AG04449 (cell line): ENCODE measurements at places on chromosomes 5 and 9.

GRCh38 chr5:154712518-154713437 lies 42.4 kb upstream of the LARP1 start:
- no peak for DNase-seq

GRCh38 chr5:71907608-71908145 lies 188.6 kb downstream of the CARTPT start:
- DNase-seq: no peak

GRCh38 chr5:548256-548655 lies 24.0 kb upstream of the SLC9A3 start:
- DNase-seq: no peak

DNA sequence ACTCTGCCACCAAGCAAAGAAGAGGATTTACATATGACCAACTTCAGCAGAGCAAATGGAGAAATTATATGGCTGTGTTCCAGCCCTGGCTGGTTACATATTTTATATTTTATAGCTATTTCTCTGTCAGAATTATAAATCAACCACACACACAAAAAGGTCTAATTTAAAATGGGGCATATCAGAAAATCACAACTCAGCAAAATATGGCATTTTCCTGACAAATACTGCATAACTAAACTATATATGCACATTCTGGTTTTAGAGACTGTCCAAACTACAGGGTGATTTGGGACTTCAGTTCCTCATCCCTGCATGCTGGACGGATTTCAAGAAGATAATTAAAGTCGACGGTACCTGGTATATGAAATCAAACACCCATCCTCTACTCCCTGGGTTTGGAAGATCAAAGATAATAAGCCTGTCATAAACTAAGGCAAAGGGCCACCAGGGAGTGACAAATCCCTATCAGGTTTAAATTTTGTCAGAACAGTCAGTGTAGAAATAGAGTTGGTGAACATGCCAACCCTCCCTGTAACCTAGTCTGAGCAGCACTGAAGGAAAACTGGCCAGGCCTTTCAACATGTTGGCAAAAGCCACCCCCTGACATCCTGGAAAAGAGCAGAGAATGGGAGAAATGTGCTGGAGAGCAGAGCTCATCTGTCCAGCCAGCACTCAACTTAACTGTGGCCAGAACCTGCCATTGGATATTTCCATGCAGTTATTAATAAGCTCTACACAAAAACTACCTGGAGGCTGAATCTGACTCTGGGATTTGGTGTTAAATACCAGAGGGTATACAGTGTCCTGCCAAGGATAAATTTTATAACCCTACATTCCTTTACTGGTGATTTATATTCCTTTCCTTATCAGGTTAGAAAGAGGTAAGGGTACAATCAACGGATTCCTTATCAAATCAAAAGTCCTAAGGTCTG lies 235.7 kb downstream of the ENC1 start:
- DNase-seq: no peak

DNA sequence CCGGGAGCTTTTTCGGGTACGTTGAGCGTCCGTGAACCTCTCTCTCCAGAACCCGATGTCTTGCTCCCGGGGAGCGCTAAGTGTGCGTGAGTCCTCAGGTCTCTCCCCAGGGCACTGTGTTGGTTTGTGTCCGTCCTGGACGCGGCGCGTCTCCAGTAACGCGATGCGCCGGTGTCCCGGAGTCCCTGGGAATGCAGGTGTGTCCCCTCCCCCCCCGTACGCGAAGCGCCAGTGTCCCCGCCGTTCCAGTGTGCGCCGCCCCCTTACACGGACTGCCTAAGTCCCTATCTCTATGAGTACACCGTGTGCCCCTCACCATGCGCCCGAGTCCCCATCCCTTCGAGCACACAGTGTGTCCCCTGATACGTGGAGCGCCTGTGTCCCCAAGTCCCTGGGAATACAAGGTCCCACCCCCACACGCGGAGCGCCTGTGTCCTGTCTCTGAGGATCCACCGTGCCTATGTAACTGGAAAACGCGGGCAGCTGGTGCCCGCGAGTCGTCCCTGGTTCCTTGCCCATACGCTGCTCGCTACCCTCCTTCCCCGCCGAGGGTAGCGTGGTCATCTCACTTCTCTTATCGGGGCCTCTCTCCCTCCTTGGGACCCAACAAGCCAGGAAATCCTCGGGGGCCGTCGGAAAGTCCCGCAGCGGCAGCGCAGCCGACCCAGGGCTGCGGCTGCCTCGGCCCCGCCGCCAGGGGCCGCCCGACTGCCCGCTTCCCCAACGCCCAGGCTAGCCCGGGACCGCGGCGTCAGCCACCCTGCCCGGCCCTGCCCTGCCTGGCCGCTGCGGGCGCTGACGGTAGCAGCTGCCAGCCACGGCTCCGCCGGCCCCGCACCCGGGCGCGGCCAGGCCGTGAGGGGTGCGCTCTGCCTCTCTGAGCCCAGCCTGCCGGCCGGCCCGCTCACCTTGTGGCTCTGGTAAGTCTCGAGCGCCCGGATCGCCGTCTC lies 709 bp downstream of the ELL2 start:
- DNase-seq: no peak

DNA sequence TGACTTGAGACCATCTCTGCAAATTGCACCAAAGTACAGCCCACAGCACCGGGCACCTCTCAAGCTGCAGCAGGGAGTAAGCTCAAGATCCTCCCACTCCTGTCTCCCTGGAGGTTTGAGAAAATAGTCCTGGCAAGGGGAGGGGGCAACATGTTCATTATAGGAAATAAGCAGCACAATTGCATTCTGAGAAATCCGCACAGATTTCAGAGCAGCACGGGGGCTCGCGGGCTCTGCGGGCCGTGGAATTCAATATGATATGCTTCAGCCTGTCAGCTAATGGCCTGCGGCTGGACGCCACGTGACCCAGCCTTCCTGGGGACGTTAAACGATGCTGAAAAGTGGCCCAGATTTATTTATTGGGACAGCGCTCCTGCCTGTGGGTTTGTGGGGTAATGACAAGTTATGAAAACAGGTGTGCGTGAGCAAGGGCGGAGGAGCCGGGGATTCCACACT lies 156.4 kb downstream of the DAB2IP start:
- DNase-seq: no peak

- DNase-seq: no peak
Observed at GRCh38 chr9:111148052-111149017, 110.1 kb upstream of the LPAR1 start.

- no peak for DNase-seq
Observed at GRCh38 chr5:124030043-124030491, 518.1 kb downstream of the CSNK1G3 start.

DNA sequence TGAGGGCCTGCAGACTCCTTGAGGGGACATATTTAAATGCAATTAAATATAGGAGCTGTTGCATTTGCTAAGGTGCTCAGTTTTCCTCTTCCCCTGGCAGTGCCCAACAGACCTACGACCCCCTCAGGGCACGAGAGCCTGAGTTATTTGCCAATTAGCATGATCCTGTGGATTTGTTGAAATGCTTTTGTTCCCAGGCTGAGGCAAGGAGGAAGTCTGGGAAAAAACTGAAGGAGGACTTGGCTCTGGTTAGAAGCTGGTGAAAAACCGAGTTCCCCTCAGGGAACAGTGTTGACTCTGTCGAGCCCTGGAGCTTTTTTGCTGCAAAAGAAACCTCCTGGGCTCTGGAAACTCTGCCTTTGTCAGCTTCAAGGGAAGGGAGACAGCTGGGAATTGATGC lies 103.6 kb upstream of the SHB start:
- DNase-seq: no peak

- DNase-seq: no peak
Observed at GRCh38 chr5:37370550-37370863, 399 bp downstream of the NUP155 start.

GRCh38 chr5:126527892-126528291 lies 67.1 kb downstream of the ALDH7A1 start:
- DNase-seq: peak; percentile 81

DNA sequence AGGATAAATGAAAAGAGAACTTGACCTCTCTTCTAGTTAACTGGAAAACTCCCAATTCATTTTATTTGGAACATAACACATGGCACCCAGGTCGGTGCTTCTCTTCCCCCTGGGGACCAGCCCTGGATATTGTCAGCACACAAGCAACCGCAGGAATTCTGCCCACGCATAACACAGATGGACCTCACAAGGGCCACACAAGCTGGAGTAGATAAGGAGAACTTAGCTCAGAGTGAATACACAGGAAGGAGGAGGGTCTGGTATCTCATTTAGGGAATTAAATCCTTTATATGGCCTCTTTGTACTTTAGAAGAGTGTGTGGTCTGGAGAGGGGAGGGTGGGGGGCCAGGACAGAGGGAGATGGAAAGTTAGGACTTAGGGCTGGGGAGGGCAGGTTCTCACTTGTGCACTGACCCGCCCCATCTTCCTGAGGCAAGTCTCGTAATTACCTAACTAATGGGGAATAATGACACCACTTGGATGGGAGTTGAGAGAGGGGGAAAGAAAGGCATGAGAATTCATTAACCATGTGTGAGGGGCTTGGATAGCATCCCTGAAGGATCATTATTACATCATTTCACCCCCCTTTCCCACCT lies 341.2 kb upstream of the WWC1 start:
- DNase-seq: peak; percentile 79

- no peak for DNase-seq
Observed at GRCh38 chr9:5402217-5402616, 35.5 kb downstream of the PLGRKT start.

DNA sequence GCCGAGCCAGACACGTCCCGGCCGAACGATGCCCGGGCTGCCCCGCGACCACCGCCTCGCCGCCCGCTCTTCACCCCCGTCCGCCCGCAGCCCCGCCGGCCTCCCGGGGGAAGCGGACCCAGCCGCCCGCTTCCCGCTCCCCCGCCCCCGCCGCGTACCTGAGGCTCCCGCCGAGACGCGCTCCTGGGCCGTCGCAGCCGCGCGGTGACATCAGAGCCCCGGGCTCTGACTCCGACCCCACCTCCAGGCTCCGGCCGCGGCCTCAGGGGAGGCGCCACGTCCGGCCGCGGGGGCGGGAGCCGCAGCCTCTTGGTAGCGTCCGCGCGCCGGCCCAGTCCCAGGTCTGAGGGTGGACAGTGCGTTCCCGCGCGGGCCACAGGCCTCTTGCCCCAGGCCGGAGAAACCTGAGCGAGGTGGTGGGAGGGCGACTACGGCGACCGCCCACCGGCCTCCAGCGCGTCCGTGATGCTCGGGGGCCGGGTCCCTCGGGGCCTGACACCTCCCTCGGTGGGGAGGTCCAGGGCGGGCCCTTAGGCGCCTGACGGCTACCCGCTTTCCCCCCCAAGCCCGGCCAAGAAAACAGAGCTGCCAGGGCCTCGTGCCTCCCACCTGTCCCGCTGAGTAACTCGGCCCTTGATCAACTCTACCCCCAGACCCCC lies at the start of gene SHROOM1:
TSS of gene SHROOM1 (minus strand) at position 212 of the 659 bp plus-strand sequence. CDS start 4,507 bp downstream, outside the sequence.
- DNase-seq: no peak

GRCh38 chr5:138180183-138180782 lies 1.4 kb downstream of the KIF20A start:
- DNase-seq: peak; percentile 3

GRCh38 chr9:89417832-89418473 lies 80.0 kb downstream of the SEMA4D start:
- DNase-seq: no peak
